ENCODE measurements at places on chromosomes 2 and 18.
A peak's percentile ranks its signal among the peaks of the same experiment; 100 is the strongest.

DNA sequence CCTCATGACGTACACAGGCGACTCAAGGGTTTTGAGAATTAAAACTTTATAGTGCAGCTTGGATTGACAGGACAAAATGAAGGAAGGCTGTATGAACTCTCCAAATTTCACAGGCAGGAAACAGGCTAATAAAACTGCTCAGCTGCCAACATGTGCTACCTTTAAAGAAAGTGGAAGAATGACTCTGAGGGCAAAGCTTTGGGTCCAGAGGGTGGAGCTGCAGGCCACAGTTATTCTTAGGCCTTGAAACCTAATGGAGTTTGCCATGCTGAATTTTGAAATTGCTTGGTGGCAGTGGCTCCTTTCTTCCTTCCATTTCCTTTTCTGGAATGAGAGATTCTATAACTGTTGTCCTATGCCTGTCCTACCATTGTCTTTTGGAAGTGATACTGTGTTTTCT, 34.8 kb downstream of the HAT1 start:
- DNase-seq = no peak

GRCh38 chr2:168699844-168700417, 102.5 kb upstream of the NOSTRIN start:
- DNase-seq = no peak

- no peak for DNase-seq
Observed at GRCh38 chr2:184599054-184599871, 934 bp downstream of the ZNF804A start.

DNA sequence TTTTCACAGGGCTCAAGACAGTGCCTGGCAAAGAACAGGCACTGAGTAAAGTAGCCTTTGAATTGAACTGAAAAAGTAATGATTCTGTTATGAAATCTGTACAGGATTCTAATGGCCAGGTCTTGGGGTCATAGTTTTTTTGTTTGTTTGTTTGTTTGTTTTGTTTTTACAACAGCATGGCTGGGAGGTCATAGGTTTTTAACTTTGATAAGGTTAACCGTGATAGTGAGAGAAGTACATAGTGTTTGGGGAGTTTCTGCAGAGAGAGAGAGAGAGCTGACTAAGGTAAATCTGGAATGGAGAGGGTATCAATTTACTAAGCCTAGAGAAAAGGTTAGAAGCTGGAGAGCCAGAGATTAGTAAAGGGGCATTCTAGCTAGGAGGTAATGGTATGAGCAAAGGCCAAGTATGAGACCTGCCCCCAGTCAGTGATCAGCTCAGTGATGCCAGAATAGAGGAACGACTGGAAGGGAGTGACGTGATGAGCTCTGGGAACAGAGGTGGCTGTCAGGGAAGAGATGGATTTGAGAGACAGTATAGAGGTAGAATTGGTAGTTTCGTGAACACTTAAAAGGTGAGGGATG, 25.9 kb downstream of the XRCC5 start:
- DNase-seq = no peak

GRCh38 chr18:3449512-3450011, 410 bp upstream of the TGIF1 start:
- DNase-seq = peak; percentile 81

- DNase-seq = no peak
Observed at GRCh38 chr2:41894563-41895333, 153.1 kb upstream of the PKDCC start.

DNA sequence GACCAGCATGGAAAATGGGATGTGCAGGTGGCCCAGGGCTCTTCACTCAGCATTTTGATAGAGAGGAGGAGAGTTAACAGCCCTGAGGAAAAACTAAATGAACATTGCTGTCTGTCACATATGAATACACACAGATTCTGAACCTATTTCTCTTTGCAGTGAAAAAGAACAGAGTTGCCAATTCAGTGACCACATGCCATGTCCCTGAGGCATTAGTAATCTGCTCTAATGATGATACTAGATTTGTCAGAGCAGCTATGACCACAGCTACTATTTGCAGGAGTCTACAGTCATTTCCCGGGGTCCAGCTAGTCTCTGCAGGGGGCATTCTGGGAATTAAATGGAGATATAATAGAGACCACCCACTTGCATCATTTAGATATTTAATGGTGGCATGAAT, 267.6 kb downstream of the TMX3 start:
- DNase-seq = no peak
